ENCODE measurements at places on chromosomes 12 and 14. TPM values are rescaled to one million over a fixed set of nuclear protein-coding genes. Genes with fewer than 3 reads are reported as not detected.
A peak's percentile ranks its signal among the peaks of the same experiment; 100 is the strongest.

HOXC12 gene
- total RNA-seq = not detected

GRCh38 chr12:16330560-16330959 is 16.9 kb upstream of the MGST1 start:
- H3K36me3 ChIP-seq = no peaks in the 10 kb centered on the region
- no peaks in the 10 kb centered on the region for H3K4me1 ChIP-seq
- DNase-seq = no peak
- no peak overlapping the region for H3K27ac ChIP-seq

TRMT61A gene
- 50.0 TPM for total RNA-seq

FAM161B gene
- 4.3 TPM for total RNA-seq

RBP5 gene
- 0.46 TPM for total RNA-seq

DNA sequence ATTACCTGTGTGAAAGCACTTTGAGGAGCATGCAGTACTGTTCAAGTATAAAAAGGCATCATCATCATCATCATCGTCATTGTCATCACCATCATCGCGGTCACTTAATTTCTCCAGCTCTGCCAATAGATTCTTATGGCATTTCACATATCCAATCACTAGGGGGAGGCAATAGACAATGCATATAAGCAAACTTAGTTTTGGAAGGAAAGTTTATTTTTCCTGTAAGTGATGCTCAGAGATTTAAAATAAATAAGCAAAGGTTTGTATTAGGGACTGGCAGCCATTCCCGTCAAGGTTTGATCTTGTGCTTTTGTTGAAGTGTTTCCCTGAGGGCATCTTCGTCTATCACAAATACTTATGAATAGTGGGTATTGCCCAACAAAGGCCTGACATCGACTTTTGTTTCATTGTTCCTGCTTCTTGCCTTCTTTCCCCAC is 127.4 kb downstream of the KTN1 start:
- no peaks in the 10 kb centered on the region for H3K4me1 ChIP-seq
- no peak for DNase-seq
- H3K4me3 ChIP-seq = no peak overlapping the region
- no peaks in the 10 kb centered on the region for H3K27me3 ChIP-seq
- H3K36me3 ChIP-seq = no peaks in the 10 kb centered on the region

GRCh38 chr14:92348154-92348553 is 25.2 kb downstream of the SLC24A4 start:
- no peak overlapping the region for H3K4me3 ChIP-seq
- H3K4me1 ChIP-seq = no peaks in the 10 kb centered on the region
- no peak for DNase-seq
- no peaks in the 10 kb centered on the region for H3K36me3 ChIP-seq
- H3K27ac ChIP-seq = no peak overlapping the region

GRCh38 chr12:49093792-49094159 is 825 bp downstream of the DHH start:
- H3K27me3 ChIP-seq = peaks cover 49% of the 10 kb centered on the region
- peak overlapping the region; percentile 42 for H3K4me3 ChIP-seq
- no peak overlapping the region for H3K27ac ChIP-seq

- no peak for DNase-seq
- H3K4me1 ChIP-seq = no peaks in the 10 kb centered on the region
- no peak overlapping the region for H3K4me3 ChIP-seq
- H3K27ac ChIP-seq = no peak overlapping the region
- no peaks in the 10 kb centered on the region for H3K36me3 ChIP-seq
- H3K27me3 ChIP-seq = peaks cover 39% of the 10 kb centered on the region
Measured at GRCh38 chr12:117452112-117452511, 90.7 kb upstream of the NOS1 start.

DNA sequence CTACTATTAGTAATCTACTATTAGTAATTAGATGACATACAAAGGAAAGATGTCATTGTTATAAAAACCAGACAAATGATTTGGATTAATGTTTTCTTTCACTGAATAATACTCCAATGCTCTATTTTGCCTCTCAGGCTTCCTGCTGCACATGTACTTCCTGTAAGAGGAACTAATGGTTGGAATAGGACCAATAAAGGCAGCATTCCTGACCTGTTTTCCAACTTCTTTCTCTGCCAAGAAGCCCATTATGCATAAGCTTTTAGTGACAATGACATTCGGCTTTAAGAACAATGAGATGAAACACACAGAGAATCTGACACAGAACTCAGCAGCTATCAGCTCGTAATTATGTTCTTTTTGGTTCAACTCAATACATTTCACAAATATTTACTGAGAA is 5.2 kb upstream of the C12orf56 start:
- no peak overlapping the region for H3K27ac ChIP-seq
- DNase-seq = no peak
- no peak overlapping the region for H3K4me3 ChIP-seq
- H3K4me1 ChIP-seq = peaks cover under 1% of the 10 kb centered on the region
- H3K27me3 ChIP-seq = no peaks in the 10 kb centered on the region

AQP6 gene
- not detected for total RNA-seq

DNA sequence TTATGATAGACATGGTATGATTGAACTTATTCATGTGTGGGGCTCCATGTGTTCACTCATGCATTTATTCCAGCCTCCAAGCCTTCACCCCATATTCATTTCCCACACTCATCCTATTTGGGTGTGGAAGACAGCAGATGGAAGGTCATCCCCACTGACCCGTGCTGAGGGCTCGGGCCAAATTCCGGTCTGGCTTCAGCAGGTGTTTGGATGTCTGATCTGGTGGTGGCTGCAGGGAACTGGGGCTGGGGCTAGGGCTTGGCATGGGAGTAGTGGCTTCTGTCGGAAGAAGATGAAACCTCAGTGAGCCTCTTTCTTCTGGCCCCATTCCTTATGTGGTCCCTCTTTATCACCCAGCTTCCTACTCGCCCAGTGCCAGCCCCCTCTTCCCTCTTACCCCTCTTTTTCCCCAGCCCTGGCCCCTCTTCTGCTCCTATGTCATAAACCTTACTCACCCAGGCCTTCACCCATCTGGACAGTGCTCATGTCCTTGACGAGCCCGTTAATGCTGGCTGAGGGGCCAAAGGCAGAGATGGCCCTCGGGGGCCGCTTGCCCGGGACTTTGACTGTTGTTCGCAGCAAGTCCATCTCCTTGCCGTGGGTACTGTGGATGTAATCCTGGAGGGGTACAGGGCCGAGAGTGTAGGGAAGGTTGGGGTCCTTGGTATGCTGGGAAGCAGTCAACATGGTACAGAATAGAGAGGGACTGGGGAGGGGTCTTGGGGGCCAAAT is 8.0 kb downstream of the AGAP2 start:
- no peak overlapping the region for H3K27ac ChIP-seq
- peaks cover 85% of the 10 kb centered on the region for H3K27me3 ChIP-seq
- DNase-seq = no peak
- H3K4me1 ChIP-seq = peaks cover 22% of the 10 kb centered on the region
- H3K36me3 ChIP-seq = no peaks in the 10 kb centered on the region

DNA sequence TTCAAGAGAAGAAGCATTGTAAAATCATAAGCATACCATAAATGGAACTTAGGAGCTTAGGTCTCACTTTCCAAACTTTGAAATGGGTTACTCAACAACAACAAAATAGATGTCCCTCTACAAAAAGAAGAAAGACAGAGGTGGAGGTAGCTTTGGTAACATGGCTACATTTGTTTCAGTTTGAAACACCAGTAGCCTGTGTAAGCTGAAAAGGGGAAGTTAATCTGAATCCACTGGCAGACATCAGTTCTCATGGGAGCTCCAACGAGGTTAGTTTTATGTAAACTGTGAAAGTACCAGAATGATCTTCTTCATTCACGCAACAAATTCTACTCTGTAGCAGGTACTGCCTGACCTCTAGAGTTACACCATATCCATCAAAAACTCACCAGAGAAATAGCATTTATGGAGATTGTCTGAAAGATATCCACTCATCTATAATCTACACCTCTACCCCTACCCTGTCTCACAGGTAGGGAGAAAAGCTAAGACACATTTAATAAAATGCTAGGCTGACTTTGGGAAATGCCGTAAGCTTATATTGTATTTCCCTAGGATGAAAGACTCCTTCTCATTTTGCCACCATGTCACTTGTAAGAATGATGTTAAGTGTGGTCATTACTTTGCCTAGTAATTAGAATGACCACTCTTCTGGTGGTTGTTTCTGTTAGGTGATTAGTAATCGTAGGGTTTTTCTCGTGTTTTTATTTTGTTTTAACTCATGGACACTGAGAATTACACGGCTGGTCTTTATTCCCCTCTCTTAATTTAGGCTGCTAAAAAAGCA is 224.1 kb downstream of the ASCL1 start:
- no peak overlapping the region for H3K4me3 ChIP-seq
- no peaks in the 10 kb centered on the region for H3K27me3 ChIP-seq

DNA sequence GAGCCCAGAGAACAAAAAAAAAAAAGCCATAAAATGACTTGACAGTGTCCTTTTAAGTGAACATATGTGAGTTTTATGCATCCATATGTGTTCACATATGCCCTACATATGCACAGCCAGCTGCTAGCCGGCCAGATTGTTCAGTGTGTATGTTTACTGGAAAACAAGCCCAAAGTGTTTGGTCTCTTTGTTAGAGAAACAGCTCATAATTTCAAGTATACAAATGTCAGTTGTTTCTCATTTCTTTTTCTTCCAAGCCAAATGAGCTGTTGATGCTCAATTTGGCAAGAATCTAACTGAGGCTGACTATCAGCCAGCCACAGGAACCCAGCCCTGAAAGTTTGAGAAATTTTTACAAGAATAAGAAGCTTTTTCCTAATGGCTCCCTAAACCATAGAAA is 60.8 kb upstream of the TSPAN8 start:
- peaks cover 4% of the 10 kb centered on the region for H3K4me1 ChIP-seq
- H3K4me3 ChIP-seq = no peak overlapping the region
- DNase-seq = no peak
- no peak overlapping the region for H3K27ac ChIP-seq
- no peaks in the 10 kb centered on the region for H3K27me3 ChIP-seq
- no peaks in the 10 kb centered on the region for H3K36me3 ChIP-seq

PTCSC3 gene
- not detected for total RNA-seq

PHETA1 gene
- 9.6 TPM for total RNA-seq

Measured in esophagus muscularis mucosa (tissue), 4 donors.